ENCODE measurements at places on chromosomes 3 and 15.
A peak's percentile ranks its signal among the peaks of the same experiment; 100 is the strongest.

DNA sequence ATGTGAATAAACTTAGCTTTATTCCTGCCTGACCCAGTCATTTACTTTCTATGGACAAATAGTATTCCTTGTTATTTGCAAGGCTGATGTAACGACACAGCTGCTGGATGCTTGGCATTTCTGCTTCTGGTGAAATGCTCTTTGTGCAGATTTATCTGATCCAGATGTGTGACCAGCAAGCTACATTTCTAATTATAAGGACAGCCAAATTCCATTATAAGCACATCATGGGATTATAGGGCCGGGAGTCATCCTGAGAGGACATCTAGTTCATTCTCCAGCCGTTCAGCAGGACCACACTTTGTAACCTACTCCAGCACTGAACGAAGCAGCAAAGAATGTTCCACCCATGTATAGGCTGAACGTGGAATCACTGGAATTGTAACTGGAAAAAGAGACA, 42.9 kb downstream of the FNDC3B start:
- no peak for DNase-seq

- no peak for DNase-seq
Observed at GRCh38 chr3:63582943-63583500, 69.5 kb upstream of the SNTN start.

DNA sequence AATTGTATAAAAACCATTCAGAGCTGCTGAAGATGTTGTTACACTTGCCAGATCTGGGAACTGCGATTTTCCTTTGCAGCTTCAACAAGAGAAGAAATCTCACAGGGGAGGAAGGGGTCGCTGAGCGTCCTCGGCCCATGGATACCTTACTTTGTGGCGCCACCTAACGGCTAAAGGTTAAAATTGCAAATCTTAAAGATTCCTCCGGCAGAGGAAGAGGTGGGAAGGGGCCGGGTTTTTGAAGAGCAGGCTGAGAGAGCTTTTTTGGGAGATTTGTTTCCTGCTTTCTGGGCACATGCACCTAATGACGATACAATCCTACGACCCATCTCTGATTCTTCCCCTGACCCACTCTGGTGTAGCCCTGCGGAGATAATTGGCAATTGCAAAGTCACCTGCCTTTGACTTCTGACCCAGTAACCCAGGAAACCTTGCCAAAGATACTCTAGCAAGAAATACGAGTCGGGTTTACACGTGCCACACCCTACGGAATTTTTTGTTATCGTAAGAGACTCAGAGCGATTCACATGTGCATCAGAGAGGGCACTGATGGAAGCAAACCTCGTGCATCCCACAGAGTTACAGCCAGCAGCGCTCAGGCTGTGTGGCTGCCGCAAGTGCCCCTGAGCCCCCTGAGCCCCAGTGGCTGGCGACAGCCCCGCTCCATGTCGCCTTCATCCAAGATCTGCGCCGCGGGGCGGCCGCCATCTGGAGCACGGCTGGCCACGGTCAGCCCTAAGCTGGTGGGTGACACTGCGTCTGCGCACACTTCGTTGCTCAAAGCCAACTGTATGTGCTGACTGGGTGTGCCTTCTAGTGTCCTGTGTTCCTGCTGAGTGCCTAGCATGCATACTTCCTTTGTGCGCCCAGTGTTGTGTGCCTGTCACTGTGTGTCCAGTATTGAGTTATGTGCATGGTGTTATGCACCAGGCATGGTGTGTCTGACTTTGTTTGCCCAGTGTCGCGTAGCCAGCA, 55.2 kb upstream of the CHRNA7 start:
- peak; percentile 8 for DNase-seq

DNA sequence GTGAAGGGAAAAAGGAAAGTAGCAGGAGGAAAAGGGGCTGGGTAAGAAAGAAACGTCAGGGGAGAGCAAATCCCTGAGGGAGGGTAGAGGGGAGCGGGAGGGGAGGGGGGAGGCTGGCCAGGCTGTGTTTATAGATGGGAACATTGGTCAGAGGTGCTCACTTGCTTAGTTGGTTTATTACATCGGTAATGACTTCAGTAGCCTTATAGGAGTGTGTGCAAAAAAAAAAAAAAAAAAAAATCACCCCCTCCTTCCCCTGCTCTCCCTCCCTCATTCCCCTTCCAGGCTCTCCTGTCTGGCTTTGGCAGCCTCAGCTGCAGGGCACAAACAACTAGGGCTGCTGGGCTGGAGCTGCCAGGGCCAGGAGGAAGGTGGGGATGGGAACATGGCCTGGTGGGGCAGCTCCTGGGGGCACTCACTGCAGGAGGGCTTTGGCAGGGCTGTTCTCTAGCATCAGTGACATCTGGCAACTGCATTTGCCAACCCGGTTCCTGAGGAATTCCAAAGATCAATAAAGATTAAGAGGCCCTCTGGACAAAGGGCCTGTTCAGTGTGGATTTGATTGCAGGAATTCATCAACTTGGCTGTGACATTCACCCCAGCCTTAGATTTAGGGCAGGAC, 334.5 kb upstream of the FRG2C start:
- no peak for DNase-seq

GRCh38 chr15:38868326-38869114, 303.9 kb upstream of the RASGRP1 start:
- no peak for DNase-seq

GRCh38 chr15:62491642-62492041, 326.6 kb upstream of the C2CD4B start:
- DNase-seq, result no peak

GRCh38 chr3:41900265-41900664, 61.6 kb downstream of the ULK4 start:
- DNase-seq, result no peak

All from NCI-H1417 treated with DMSO at 0.1 percent for 48 hours (cell line).